ENCODE measurements at places on chromosomes 4 and X.

DNA sequence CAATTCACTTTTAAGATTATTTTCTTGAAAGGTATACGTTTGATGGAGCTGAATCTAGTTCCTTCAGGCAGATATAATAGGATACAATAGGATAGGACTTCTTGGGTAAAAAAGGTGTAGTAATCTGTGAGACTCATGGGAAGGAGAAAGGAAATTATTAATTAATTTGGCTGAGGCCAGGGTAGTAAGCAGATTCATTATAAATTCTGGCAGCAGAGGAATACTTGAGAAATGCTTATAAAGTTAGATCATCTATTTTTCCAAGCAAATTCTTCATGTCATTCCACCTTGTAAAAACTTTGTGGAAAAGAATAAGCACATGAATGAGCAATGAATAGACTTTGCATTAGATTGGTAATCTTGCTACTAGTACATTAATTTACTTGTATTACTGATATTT lies 46.9 kb downstream of the GYPE start:
- DNase-seq, result no peak

- DNase-seq, result no peak
These were observed 34.6 kb upstream of the WDR1 start for GRCh38 chr4:10151182-10151581.

DNA sequence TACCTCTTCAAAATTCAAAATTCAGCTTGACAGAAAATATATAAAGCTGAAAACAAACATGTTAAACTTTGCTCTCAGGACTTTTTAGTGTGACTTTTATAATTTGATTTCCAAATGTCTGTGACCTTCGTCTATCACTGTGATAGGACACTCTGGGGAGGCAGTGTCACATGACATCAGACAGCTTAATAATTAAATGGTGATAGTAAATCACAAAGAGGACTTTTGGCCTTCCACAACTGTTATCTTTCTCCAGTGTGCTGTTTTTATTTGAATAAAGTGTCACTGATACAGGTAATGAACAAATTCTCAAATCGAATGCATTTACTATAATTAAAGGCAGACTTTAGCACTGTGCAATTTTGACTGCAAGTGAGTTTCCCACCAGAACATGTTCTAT lies 83.1 kb downstream of the MID1 start:
- no peak for DNase-seq

- DNase-seq, result peak; percentile 54
These were observed 101.3 kb downstream of the TBL1X start for GRCh38 chrX:9566150-9566621.

GRCh38 chr4:145231906-145232700 lies 51.7 kb upstream of the OTUD4 start:
- no peak for DNase-seq

DNA sequence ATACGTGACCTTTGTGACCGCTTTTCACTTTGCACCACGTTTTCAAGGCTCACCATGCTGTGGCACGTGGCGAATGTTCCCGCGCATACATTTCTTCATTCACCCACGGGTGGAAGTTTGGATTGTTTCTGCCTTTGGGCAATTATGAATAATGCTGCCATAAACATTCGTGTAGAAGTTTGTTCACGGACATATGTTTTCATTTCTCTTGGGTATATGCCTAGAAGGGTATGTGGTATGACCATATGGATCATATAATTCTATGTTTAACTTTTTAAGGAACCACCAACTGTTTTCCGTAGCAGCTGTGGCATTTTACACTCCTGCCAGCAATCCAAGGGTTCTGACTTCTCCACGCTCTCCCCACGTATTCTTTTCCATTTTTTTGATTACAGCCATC lies 60.9 kb upstream of the MXD4 start:
- no peak for DNase-seq

- DNase-seq, result no peak
These were observed 819.1 kb upstream of the EPHA5 start for GRCh38 chr4:66489370-66489769.

- DNase-seq, result no peak
These were observed 39.1 kb downstream of the VSIG4 start for GRCh38 chrX:66000628-66001272.

DNA sequence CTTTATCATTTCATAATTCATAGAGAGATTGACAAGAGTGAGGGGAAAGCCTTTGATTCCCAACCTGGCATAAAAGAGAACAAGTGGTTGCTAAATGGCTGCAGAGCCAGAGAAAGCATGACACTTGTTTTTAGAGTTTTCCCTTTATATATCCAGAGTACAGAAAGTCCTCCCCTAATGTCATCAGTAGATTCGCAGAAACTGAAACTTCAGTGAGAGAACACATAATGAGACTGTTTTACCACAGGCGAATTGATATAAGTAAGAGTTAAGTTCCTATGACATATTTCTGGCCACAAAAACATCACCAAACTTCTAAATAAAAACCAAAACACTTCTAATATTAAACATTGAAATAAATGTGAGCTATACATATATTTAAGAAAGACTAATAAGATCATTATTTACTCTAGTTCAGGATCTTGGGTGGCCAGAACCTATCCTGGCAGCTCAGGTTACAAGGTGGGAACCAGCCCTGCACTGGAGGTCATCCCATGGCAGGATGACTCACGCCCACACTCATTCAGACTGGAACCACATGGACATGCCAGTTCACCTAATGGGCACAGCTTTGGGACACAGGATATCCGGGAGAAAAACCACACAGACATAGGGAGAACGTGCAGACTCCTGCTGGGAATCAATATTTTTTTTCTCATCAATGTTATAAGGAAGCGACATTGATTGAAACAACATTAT lies 35.5 kb downstream of the NWD2 start:
- DNase-seq, result peak; percentile 0

- DNase-seq, result no peak
These were observed 60.5 kb downstream of the FGFBP1 start for GRCh38 chr4:15878011-15878410.

- peak; percentile 34 for DNase-seq
These were observed 136.4 kb downstream of the REPS2 start for GRCh38 chrX:17082831-17083230.

GRCh38 chr4:165700855-165701254 lies 172.2 kb upstream of the TLL1 start:
- no peak for DNase-seq

GRCh38 chr4:10020871-10021652 lies at the start of gene SLC2A9:
SLC2A9 (minus strand) TSS chr4:10021497; CDS start chr4:10021429, 68 bp downstream.
- DNase-seq, result peak; percentile 79

DNA sequence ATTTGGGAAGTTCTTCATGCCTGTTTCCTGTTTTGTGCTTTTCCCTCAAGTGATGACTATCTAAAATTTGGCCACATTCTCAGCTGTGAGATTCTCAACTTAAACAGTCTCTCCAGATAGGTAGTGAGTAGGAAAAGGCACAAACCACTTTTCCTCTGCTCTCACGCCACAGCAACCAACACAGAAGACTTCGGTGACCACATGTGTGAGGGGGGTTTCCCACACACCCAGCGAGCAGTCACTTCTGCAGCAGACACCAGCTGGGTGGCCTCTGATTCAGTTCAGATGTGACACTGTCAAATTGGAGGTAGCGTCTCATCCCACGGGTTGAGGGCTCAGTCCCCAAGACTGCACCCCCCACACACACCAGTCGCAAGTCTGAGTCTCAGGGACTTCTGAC lies 25.1 kb upstream of the CLDN34 start:
- DNase-seq, result no peak

GRCh38 chrX:74422576-74423288 lies 1.4 kb downstream of the SLC16A2 start:
- peak; percentile 54 for DNase-seq

GRCh38 chr4:53105313-53105712 lies 243.2 kb downstream of the RASL11B start:
- DNase-seq, result no peak

DNA sequence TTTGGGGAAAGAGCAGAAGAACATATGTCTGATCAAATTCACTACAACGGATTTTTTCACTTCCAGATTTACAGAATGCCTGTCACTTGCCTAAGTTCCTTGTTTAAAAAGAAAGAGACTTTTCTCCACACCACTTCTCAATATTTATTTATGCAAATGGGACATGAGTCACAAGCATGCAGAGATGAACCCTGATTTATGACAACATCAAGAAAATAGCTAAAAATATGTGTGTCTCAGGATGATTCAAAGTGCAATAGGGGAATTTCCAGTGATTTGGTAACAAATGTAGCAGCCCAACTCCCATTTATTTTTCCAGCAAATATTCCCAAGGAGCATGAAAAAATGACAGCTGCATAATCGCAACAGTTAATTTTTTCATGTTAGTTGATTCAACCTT lies 180.4 kb upstream of the FAT1 start:
- peak; percentile 84 for DNase-seq

DNA sequence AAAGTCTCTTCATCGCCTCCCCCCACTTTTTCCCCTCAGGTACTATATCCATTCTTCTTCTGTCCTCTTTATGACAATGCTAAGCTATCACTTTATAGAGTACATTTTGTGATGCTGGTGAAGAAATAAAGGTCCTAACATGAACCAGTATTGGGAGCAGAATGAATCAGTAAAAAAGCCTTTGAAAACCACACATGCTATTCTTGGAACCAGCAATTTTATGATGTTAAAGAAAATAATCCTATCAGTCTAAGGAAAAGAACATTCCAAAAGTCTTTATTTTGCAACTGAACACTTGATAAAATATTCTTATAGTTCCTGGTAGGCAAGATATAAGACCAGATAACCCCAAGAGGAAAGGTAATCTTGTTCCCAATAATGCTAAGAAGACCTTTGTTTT lies 107.8 kb upstream of the MCF2 start:
- no peak for DNase-seq

DNA sequence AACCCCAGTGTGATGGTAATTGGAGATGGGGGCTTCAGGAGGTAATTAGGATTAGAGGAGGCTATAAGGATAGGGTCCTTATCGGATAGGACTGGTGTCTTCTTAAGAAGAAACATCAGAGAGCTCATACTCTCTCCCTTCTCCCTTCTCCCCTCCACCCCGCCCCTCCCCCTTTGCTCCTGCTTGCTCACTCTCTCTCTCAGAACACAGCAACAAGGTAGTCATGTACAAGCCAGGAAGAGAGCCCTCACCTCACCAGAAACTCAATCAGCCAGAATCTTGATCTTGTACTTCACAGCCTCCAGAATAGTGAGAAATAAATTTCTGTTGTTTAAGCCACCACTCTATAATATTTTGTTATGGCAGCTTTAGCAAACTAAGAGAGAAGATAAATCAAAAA lies 4.5 kb downstream of the DDX60L start:
- peak; percentile 70 for DNase-seq

DNA sequence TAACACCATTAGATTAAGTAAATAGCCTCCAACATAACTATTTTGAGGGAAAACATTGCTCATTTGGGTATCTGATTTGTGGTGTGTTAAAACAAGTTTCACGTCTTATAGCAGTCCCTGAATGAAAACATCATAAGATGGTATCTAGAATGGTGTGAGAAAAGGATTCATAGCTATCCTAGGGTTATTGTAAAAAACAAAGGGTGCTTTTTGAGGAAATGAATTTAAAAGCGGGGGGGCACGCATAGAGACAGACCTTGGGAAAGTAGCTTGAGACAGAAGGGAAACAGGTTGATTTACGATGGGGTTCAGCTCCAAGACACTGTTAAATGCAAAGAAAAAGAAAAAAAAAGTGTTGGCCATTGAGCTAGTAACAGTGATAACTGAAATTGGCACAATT lies 768 bp upstream of the CXCL10 start:
- DNase-seq, result no peak

DNA sequence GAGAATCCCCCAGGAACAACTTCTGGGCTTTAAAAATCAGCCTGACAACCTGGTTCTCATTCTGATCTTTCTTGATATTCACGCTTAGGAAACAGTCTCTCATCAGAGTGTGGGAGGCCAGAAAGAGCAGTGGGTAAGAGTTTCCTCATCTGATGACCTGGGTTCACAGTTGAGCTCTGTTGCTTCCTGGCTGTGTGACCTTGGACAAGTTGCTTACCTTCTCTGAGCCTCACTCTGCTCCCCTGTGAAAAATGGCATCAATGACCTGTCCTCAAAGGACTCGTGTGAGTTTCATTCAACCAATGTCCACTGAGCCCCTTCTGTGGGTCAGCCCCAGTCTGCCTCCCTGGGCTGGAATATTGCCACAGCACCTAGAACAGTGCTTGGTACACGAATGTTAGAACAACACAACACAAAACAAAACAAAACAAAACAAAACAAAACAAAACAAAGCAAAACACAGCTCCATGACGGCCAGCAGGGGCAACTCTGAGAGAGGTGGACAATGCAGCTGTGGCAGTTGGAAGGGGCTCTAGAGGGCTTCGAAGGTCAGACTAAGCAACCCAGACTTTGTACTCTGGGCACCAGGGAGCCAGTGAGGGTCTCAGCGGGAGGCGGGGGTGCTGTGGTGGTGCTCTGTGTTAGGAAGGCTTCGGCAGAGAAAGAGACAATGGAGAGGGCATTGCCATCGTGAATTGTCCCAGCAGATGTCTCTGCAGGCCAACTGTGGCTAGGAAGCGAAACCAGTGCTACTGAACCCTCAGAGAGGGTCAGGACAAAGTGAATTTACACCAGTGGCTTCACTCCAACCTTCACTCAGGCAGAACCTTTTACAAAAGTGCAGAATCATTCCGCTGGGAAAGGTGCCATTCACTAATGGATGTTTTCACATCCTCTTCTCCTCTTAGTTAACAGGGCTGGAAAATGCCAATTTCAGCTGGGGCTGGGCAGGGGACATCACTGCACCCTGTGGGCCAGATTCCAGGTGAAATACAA lies 14.3 kb upstream of the C4orf50 start:
- DNase-seq, result no peak

- DNase-seq, result no peak
These were observed 34.3 kb downstream of the PNMA5 start for GRCh38 chrX:152959626-152960025.

DNA sequence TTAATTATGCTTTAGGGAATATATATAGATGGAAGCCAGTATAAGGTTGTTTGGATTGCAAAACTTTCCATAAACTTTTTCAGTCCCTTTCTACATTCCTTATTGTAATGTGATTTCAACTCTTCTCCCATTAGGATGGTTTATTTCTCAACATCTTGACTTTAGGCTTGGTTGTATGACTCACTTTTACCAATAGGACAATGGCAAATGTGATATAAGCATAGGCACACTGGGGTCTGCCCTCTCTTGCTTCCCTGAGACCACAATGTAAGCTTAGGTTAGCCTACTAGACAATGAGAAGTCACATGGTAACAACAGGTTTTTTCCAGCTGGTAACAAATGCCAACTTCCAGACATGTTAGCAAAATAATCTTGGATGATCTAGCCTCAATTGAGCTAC lies 163.3 kb upstream of the RBPJ start:
- DNase-seq, result no peak

DNA sequence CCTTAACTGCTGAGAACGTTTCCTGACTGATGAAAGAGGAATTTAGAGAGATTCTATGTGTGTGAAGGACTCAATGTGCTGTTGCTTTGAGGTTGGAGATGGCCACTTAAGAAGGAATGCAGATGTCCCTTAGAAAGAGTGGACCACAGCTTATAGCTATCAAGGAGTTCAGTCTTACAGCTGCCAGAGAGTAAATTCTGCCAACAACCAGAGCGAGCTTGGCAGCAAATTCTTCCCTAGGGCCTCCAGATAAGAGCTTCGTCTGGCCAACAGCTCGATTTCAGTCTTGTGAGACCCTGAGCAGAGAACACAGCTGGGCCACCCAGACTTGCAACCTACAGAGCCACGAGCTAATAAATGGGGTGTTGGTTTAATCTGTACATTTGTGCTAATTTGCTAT lies 21.8 kb downstream of the MID1 start:
- DNase-seq, result no peak

- DNase-seq, result no peak
These were observed 16.0 kb upstream of the PRRG1 start for GRCh38 chrX:37332987-37333658.
